CD4-positive, alpha-beta T cell treated with Interleukin-6 at 100 ng/mL for 8 hours (primary cell): ENCODE measurements at places on chromosomes 3 and 15.

DNA sequence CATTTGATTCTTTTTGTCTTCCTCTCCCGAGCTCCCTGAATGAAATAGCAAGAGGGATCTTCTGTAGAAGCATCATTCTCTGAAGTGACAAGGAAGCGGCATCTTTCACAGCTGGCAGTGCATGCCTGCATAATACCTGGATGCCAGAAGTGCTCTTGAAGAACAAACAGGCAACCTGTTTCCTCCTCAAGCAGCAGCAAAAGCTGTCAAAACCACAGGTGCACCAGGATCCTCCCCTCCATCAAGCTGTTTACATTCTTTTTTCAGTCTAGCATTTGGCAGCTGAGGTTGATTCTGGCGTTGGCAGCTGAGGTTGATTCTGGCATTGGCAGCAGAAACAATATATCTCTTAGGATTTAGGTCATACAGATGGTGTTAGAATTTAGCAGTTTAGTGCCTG lies 979.0 kb downstream of the TUSC7 start:
- no peak for DNase-seq

GRCh38 chr3:5205165-5205941 lies 17.8 kb downstream of the EDEM1 start:
- no peak for DNase-seq

- no peak for DNase-seq
These were observed 281.9 kb upstream of the ICE2 start for GRCh38 chr15:60760646-60761504.

DNA sequence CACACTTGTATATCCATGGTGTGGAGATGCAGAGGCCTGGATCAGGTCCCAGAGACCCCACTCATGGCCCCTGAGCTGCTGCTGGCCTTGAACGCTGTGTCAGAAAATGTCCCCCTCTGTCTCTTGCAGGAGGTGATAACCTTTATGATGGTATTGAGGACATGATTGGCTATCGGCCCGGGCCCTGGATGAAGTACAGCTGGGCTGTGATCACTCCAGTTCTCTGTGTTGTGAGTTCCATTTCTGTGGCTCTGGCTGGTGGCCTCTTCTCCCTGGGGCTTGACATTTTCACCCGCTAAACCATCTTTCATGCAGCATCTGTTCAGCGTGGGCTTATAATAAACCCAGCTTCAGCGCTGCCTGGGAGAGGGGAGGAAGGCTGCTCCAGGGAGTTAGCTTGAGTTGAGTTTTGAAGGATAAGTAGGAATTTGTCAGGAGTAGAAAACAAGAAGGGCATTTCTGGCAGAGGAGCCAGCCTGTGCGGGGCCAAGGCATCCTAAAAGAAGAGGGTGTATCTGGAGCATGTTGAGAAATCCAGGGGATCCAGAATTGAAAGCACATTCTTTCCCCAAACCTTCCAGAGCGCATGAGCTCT lies 61.1 kb downstream of the GRIP2 start:
- no peak for DNase-seq

- DNase-seq = no peak
These were observed 106.6 kb upstream of the ALDH1A3 start for GRCh38 chr15:100772892-100773520.

GRCh38 chr3:161224786-161225185 lies 3.7 kb downstream of the NMD3 start:
- DNase-seq = no peak

DNA sequence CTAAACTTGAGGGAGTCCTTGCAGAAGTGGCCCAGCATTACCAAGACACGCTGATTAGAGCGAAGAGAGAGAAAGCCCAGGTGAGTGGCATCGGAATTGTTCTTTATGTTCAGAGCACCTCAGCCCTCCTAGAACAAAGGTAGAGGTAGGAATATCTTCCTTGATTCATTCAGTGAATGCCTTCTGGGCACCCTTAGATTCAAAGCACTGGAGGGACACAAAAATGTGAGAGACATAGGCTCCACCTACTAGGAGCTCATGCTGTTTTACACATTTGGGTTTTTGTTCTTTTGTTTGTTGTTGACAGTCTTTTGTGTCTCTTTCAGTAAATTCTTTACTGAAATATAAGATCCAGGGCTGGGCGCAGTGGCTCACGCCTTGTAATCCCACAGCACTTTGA lies 68.2 kb downstream of the IQGAP1 start:
- no peak for DNase-seq

GRCh38 chr3:37014620-37015019 lies 21.3 kb downstream of the MLH1 start:
- DNase-seq = no peak

DNA sequence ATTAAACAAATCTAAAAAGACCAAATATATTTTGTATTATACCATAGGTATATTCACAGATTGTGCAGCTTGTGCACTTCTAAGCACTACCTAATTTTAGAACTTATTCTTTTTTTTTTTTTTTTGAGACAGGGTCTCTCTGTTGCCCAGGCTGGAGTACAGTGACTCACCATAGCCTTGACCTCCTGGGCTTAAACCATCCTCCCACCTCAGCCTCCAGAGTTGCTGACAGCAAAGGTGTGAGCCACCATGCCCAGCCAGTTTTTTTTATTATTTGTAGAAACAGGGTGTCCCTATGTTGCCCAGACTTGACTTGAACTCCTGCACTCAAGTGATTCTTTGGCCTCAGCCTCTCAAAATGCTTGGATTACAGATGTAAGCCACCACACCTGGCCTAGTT lies 11.9 kb upstream of the TKT start:
- DNase-seq = no peak

DNA sequence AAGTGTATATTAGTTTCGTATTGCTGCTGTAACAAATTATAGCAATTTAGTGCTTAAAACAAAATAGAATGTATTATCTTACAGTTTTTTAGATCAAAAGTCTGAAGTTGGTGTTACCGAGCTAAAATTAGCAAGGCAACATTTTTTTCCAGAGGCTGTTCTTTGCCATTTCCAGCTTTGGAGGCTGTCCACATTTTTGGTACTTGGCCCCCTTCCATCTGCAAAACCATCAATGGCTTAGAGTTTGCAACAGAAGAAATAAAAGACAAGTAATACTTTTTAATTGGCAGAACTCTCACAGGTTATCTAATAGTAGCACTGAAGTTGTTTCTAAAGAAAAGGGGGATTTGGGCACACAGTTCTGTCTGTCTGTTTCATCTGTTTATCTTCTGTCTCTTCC lies 1248.5 kb downstream of the ROBO1 start:
- DNase-seq = no peak

DNA sequence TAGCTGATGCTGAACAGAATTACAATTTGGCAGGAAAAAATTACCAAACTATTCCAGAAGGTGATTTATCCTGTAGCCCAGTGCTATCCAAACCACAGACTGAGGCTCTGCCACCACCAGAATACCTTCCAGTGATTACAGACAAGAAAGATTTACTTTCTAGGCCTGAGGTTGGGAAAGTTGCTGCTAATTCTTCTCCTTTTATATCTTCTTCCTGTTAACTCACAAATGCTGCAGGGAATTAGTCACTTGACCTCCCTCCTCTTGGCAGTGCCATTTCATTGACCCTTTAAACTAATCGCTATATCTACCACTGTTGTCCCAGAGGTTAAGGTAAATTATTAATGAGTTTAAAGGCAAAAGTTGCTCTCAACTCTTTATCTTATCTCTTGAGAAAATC lies 118.4 kb downstream of the CTNNB1 start:
- no peak for DNase-seq

DNA sequence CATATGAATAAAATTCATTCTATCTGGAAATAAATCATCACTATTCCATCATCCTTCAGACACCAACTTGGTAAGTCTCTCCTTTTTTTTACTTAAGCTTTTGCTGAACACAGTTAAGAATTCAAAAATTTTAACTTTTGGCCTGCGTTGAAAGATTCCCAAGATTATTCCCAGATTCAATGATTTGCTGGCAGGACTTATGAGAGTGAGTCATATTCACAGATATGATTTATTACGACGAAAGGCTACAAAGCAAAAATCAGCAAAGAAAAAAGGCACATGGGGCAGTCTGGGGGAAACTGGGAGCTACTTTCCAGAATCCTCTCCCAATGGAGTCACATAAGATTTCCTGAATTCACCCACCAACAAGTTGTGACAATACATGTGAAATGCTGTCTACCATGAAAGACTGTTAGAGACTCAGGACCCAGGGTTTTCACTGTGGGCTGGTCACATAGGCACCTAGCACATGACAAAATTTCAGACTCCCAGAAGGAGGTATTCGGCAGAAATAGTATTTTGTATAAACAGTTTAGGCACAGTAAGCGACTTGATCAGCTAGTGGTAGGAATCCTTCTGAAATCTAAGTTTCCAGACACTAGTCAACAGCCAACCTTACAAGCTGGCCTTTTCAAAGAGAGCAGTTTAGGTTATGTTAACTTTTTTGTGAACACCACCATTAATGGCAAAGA lies 82.1 kb downstream of the DLG1 start:
- DNase-seq = no peak

GRCh38 chr3:153069598-153070510 lies 92.2 kb upstream of the RAP2B start:
- DNase-seq = no peak

GRCh38 chr3:194396859-194397756 lies 2.0 kb downstream of the GP5 start:
- DNase-seq = peak; percentile 37

GRCh38 chr15:87557881-87558280 lies 698.7 kb downstream of the NTRK3 start:
- DNase-seq = no peak

DNA sequence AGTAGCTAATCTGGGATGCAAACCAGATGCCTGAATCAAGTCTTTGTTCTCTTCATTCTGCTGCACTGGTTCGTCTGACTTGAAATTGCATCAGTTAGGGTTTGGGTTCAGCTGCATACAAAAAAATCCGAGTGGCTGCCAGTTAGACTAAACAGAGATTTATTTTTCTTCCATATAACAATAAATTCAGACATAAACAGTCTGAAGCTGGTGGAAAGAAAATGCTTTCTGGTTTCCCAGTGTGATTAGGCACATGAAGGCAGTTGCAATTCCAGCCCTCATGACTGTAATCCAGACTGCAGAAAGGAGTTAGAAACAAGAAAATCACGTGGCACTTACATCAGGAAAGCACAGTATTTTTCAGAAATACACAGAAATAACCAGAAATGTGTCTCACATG lies 930.7 kb downstream of the MCTP2 start:
- no peak for DNase-seq

GRCh38 chr15:59274126-59274970 lies 67.7 kb downstream of the LDHAL6B start:
- DNase-seq = no peak

DNA sequence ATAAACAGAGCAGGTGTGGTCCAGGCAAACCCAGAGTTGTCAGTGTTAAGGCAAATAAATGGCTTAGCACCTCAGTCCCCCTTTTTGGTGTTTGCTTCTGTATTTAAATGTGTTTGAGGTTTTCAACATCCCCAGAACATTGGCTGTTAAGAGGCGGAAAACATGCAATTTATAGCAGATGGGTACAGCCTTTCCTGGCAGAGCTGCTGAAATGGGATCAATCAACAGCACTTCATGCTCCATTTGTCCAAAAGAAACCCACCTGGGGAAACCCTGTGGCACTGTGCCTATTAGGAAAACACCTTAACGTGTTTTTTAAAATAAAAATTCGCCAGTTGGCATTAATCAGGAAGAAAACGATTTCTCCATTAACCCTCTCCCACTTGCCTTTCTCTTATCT lies 135.4 kb downstream of the MCTP2 start:
- DNase-seq = no peak

DNA sequence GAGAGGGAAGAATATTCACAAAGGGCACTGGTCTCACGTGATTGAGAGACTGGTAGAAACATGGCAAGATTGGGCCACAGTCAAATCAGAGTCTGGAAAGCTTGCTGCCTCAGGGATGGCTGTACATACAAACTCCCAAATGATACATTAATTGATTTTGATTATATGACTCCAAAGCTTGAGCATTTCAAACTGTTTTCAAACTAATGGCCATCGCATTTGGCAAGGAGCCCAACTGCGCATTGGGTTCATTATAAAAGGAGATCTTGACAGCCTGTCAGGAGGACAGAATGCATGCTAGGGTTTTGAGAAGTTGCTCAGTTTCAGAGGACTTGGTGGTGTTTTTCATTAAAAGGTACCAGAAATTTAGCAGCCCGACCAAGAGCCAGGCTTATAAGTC lies 117.7 kb downstream of the PTPRG start:
- no peak for DNase-seq

DNA sequence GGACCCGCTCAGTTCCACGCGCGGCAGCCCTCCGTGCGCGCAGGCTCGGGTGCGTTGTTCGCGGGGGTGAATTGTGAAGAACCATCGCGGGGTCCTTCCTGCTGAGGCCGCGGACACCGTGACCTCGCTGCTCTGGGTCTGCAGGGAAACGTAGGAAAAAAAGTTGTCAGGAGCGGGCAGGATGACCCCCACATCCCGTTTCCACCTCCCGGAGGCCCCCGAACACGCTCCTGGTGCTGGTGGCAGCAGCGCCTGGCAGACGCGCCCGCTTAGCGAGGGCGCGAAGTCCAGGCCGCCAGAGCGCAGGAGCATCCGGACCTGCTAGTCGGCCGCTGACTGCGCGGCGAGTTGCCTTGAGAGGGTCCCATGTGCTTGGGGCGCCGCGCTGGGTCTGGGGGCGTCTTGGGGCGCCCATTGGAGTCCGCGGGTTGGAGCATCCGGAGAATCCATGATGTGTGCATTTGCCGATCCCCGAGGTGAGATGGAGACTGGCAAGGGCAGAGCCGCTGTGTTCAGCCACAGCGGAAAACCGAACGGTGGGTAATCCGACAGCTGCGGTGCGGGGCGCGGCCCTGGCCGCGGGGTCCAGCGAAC lies 520 bp downstream of the GREM1 start:
- no peak for DNase-seq

DNA sequence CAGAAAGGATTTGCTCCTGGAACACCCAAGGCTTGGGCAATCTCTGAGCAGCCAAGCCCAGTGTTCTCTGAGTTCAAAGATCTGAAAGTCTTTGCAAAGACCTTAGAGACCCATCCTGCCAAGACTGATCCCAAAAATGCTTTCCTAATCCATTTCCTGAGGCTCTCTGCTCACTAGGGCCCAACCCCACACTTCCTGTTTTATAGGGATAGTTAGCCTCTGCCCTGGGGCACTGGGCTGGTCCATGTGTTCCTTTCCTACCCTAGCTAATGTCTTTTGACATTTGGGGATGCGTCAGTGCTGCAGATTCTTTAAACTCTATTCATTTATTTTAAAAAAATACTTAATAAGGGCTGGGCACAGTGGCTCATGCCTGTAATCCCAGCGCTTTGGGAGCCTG lies 372.7 kb downstream of the ROBO2 start:
- no peak for DNase-seq

GRCh38 chr3:49511639-49512038 lies 41.6 kb downstream of the DAG1 start:
- DNase-seq = no peak

DNA sequence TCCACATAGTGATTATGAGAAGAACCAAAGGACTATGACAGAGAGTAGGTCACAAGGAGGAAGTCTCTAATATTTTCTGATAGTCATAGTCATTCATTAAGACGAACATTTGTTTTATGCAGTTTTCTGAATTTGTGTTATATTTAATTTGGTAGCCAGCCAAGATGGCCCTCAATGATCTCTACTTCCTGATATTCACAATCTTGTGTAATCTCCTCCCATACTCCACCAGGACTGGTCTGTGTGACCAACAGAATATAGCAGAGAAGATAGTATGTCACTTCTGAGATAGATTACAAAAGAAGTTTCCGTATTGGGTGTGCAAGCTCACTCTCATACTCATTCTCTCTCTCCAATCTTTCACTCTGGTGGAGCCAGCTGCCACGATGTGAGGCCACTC lies 30.8 kb downstream of the HLTF start:
- no peak for DNase-seq
